Psoas muscle (tissue), 8 donors: ENCODE measurements at places on chromosomes 16 and 17.

GRCh38 chr16:11097094-11097786 is 152.9 kb downstream of the CLEC16A start:
- DNase-seq: no peak

DNA sequence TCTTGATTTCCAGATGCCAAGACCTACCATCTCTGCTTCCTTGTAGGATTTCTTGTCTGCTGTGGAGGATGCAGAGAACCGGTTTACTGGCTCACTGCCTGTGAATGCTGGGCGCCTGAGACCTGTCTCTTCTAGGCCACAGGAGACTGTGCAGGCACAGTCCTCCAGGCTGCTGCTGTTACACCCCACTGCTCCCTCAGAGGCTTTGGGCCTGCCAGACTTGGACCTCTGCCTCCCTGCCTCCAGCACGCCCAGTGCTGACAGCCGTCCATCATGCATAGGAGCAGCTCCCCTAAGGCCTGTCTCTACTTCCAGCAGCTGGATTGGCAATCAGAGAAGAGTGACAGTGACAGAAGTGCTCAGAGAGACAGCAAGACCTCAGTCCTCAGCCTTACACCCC is 6.1 kb downstream of the HROB start:
- no peak for DNase-seq

GRCh38 chr17:13153036-13153435 is 135.2 kb upstream of the ELAC2 start:
- DNase-seq: no peak

DNA sequence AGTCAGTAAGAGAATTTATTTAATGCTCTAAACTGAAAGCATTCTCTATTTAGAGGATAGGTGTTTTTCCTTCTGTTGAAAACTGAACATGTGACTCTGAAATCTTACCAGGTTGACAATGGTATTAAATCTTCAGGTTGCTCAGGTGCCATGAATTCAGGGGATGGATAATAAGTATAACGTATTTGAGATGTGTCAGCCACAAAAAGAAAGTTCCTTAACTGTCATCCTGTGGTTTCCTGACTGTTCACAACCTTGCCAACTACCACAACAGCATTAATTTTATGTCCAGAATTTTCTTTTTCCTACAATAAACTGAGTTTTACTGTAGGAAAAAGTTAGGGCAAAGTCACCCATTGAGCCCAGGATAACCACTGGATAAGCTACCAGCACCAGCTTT is 243.3 kb upstream of the PSMD7 start:
- no peak for DNase-seq

GRCh38 chr17:146983-147761 is 9.8 kb downstream of the SCGB1C2 start:
- peak; percentile 10 for DNase-seq

DNA sequence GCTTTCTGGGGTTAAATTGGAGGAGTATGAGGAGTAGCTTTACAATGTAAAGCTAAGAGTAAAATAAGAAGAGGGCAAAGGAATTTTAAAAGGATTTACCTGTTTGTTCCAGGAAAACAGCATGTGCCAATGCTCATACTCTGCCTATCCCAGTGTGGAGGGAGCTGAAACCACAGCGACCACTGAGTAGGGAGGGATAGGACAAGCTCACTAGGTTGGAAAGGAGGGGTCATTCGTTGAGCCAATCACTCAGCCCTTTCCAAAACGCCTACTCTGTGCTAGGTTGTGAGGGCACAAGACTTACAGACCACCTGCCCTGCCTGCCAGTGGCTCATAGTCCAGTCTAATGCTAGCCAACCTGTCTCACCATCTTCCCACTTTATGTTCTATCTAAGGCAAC is 1.1 kb upstream of the DNAJC7 start:
- DNase-seq: no peak

DNA sequence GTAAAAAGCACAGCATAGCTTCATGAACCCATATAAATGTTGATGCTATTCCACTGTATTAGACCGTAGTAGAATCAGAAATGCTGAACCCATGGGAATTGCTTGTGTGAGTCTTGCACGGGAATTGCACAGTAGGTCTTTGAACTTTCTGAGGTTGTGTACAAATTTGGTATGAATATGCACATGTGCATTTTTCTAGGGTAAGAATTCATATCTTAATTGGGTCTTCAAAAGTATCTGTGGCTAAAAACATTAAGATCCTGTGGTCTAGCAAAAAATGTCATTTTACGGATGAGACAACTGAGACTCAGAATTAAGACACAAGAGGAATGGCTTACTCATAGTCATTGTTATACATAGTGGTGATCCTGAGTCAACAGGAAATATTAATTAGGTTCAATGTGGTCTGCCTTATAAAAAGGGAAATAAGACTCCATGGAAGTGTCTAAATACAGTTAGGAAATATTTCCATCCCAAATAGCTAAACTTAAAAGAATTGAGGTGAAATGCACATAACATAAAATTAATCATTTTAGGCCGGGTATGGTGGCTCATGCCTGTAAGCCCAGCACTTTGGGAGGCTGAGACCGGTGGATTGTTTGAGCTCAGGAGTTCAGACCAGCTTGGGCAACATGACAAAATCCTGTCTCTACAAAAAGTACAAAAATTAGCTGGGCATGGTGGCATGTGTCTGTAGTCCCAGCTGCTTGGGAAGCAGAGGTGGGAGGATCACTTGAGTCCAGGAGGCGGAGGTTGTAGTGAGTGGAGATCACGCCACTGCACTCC is 22.8 kb downstream of the TAOK1 start:
- DNase-seq: no peak

- DNase-seq: no peak
Observed at GRCh38 chr16:65119901-65120401, 1.9 kb downstream of the CDH11 start.

- DNase-seq: no peak
Observed at GRCh38 chr16:30977502-30977901, 7.5 kb upstream of the HSD3B7 start.

DNA sequence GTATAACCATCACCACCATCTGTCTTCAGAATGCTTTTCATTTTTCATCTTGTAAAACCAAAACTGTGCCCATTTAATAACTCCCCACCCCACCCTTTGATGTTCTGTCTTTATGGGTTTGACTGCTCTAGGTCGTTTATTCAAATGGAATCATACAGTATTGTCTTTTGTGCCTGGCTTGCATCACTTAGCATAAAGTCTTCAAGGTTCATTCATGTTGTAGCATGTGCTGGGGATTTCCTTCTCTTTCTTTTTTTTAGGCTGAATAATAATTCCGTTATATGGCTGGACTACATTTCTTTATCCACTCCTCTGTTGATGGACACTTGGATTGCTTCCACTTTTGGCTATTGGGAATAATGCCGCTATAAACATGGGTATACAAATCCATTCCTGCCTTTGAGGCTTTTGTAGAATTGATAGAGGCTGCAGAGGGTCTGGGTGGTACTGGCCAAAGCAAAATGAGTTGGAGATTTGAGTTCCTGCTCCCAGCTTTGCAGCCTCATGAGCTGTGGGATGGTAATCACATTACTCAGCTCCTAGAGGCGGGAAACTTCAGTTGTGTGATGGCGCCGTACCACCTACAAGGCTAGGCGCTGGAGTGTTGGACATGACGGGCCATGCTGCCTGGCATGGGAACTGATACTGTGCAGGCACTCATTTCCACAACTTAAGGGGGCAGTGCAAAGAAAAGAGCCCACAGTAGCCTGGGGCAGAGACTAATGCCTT is 64.8 kb downstream of the CLEC16A start:
- DNase-seq: no peak

DNA sequence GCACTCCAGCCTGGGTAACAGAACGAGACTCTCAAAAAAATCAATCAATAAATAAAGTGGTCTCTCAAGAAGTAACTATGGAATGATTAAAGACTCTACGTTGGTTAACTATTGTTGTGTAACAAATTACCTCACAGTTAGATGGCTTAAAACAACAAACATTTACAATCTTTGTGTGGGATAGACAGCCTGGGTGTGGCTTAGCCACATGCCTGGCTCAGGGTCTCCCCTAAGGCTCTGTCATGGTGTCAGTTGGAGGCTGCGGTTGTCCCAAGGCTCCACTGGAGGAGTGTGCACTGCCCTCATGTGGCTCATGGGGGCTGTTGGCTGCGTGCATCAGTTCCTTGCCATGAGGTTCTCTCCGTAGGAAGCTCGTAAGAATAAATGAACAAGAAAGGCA is 294.5 kb downstream of the SNX29 start:
- no peak for DNase-seq

DNA sequence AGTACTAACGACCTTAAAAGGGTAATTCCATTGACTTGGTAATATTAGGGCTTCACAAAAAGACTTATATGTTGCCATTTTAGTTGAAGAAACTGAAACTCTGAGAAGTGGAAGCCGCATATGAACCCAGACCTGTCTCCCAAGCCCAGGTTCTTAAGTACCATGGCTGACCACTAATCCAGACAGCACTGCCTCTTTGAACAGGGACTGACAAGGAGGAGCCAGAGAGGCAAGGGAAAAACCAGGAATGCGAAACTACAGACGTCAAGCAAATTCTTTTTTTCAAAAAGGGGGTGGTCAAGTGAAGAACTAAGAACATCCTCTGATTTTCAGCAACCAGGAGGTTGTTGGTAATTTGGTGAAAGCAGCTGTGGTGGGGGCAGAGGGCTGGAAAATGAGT is 15.2 kb downstream of the CYB5D1 start:
- DNase-seq: no peak

GRCh38 chr16:23968176-23968575 is 132.4 kb downstream of the PRKCB start:
- no peak for DNase-seq

DNA sequence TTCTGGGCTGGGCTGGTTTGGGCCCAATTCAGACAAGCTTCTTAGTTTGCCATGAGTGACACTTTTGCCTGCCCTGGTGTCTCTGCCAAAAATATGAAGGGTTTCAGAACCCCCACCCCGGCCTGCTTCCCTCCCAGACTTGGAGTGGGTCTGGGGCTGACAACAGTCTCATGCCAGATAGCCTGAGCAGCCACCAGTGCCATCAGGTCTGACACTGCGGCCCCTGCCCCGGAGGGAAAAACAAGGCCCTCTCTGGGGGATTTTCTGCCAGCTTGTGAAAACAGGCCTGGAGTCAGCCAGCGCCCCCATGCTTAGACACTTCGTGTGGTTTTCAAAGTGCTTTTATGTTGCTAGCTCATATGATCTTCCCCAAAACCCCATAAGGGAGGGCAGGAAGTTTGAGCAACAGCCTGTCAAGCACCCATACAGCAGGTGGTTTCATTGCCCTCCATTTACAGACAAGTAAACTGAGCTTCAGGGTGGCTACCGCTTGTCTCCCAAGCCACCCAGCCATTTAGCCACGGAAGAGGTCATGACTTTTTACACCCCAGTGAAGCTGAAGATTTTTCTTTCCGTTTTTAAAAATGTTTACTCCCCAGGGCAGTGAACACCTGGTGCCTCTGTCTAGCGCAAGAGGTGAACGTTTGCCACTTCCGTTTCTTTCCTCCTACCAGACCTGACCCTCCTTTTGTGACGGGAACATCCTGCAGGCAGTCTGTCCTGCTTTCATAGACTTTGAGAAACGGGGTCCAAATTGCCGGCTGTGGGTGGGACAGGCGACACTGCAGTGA is 300.6 kb downstream of the SEC14L1 start:
- DNase-seq: no peak

DNA sequence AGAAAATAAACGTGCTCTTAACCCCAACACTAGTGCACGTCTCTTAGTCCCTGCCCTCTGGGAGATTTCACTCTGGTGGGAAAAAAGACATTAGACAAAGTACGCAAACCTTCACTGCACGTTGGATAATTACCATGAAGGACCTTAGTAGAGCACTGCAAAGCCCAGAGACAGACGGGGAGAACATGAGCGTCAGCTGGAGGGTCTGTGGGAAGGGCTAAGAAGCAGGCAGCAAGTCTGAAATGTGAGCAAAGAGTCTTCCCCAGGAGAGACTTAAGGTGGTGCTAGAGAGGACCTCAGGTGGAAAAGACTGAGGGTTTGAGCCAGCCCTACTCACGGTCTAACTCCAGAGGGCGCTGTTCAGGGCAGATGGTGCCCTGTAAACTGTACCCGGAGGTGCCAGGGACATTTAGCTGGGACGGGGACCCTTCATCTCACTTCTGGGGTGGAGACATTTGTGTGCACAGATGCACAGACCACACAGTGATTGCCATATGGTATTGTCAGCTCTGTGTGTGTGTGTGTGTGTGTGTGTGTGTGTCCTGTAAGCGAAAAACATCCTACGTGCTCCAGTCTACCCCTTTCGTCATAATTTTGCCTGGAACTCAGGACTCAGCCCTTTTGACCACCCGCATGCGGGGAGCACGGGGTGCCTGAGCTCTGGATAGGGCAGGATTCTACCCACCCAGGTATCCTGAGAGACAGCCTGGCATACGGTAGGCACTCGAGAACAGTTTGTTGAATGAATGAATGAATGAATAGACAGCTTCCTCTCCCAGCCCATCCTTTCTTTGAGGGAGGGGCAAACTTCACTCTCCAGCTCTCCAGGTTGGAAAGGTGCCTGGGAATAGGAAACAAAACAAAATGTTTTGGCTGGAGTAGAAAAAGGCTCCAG is 10.1 kb upstream of the STAC2 start:
- DNase-seq: no peak

GRCh38 chr17:9880582-9880999 is 24.5 kb downstream of the RCVRN start:
- no peak for DNase-seq

GRCh38 chr16:2008631-2009163 is 924 bp downstream of the ZNF598 start:
- DNase-seq: no peak

DNA sequence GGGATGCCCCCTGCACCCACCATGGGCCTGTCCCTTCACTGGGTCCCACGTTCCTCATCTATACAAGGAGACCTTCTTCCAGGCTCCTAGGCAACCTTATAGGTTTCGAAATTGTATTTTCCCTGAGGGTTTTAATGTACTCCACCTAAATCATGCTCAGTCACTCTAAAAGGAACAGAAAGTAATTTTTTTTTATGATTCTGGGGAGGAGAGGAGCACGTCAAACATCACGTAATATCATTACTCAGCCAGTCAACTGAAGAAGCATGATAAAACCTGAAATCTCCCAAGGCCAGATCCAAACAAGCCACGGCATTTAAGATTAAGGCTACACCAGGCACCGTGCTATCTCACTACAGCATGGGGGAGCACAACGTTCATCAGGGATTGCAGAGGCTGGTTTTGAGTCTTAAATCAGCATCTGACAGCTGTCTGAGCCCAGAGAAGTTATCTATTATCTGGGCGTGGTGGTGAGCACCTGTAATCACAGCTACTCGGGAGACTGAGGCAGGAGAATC is 3.9 kb upstream of the TMEM114 start:
- no peak for DNase-seq
